KBM-7 (cell line): ENCODE measurements at places on chromosomes 4 and X.

- no peak for DNase-seq
Observed at GRCh38 chr4:2253160-2254084, 8.5 kb downstream of the MXD4 start.

DNA sequence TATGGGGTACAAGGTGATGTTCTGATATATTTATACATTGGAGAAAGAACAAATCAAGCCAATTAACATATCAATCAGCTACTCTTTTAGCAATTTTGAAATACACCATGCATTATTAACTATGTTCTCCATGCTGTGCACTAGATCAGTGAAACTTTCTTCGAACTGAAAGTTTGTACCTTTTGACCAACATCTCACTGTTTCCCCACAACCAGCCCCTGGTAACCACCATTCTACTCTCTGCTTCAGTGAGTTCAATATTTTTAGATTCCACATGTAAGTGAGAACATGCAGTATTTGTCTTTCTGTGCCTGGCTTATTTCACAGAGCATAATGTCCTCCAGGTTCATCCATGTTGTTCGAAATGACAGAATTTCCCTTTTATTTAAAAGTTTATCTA lies 246.1 kb upstream of the VCX start:
- no peak for DNase-seq

- DNase-seq, result no peak
Observed at GRCh38 chrX:114675365-114675764, 91.5 kb downstream of the HTR2C start.

GRCh38 chrX:124441971-124442590 lies 95.7 kb downstream of the SH2D1A start:
- no peak for DNase-seq

- no peak for DNase-seq
Observed at GRCh38 chr4:150150629-150151062, 72.4 kb downstream of the DCLK2 start.

GRCh38 chr4:124499261-124499660 lies 213.3 kb downstream of the ANKRD50 start:
- DNase-seq, result peak; percentile 2

DNA sequence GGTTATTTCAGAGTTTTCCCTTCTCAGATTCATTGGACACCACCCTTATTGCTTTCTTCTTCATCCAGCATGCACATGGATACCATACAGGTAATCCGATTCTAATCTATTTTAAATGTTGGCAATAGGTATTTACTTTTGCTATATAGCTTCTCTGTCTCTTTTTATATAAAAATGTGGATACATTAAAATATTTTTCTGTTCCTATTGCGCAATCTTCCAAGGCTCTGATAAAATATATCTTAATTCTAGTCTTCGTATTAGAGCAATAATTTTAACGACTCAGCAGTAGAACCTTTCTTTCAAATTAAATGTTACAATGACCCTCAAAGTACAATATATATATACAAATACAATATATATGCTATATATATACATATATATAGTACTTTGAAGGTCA lies 239.8 kb downstream of the DCAF12L2 start:
- no peak for DNase-seq

GRCh38 chr4:76548704-76549103 lies 113.7 kb downstream of the SHROOM3 start:
- no peak for DNase-seq

- DNase-seq, result no peak
Observed at GRCh38 chrX:153878345-153878744, 7.6 kb downstream of the L1CAM start.

DNA sequence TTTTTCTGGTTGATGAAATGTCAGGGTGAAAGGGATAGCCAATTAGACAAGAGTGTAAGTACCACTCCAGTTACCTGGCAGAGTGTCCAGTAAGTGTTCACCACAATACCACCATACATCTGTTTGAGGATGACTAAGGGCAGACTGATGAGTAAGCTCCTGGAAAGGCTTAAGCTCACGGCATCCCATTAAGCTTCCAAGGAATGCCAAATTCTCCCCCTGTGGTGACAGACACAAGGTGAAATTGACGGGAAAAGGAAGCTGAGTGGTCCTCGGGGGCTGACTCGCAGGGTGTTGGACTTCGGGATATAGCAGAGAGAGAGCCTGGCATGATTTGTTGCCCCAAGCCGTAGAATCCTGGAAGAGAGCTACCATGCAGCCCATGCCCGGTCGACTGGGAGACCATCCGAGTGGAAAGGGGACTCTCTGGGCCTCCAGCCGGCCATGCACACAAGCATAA lies 7.6 kb upstream of the BST1 start:
- no peak for DNase-seq

DNA sequence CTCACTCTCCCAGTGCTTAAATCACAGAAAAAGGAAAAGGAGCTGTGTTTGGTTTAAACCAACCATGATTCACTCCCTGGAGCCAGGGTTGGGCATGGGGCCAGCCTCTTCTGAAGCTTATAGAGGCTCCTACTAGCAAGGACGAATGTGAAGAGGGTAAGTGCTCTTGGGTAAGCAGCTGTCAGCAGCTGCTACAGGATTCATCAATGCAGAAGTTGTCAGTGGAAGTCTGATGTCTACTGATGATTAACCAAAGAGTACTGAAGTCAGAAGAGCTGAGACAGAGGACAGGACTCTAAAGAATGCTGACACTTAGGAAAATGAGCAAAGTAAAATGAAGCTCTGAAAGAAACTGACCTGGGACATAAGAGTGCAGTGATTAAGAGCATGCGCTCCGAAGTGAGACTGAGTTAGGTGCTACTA lies 32.7 kb upstream of the JADE1 start:
- no peak for DNase-seq

DNA sequence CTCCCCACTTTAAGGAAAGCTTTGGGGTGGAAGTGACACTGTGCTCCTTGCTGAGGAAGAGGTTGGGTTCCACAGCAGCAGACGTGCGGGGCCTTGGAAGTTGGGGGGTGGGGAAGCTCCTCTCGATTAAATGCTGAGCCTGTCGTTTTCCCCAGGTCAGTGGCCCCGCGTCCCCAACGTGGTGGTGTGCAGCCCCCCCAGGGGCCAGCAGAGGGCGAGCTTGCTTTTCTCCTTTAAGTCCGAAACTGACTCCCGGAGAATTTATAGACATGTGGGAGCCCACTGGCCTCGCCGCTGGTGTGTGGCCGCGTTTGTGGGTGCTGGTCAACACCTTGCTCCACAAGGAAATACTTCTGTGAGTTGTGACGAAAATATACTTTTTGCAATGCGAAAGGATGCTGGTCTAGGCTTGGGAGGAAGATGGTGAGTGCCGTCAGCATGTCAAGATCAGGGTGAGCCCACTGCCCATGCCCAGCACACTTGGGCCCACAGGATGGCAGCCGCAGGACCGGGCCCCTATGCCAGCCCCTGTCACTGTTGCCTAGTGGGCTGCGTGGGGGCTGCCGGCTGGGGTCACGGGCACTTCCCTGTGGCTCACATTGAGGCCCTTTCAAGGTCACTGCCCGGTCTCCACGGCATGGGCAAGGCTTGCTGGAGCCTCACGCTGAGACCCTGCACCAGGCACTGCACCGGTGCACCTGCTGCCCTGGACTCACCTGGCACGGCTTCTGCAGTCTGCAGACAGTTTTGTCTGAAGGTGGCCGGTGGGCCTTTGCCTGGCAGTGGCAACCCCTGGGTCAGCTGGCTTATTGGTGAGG lies 9.4 kb downstream of the UVSSA start:
- DNase-seq, result peak; percentile 67

GRCh38 chr4:48699475-48699874 lies 80.6 kb downstream of the FRYL start:
- DNase-seq, result no peak

DNA sequence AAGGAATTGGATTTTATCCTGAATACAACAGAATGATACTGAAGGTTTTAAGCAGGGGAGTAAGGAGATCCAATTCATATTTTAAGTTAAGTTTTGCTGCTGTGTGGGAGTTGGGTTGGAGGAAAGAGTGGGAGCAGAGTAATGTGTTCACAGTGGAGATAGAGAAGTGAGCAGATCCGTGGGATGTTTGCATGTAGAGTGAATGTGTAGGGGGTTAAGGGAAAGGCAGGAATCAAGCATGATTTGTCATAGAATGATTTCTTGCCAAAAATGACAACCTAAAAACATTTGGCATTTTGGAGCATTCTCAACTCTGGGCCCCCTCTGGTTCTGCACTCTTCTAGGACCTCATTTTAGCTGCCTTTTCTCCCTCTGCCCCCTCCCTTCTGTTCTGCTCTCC lies 76.6 kb downstream of the ARHGAP10 start:
- no peak for DNase-seq

- no peak for DNase-seq
Observed at GRCh38 chr4:116126794-116127193, 958.6 kb downstream of the TRAM1L1 start.

DNA sequence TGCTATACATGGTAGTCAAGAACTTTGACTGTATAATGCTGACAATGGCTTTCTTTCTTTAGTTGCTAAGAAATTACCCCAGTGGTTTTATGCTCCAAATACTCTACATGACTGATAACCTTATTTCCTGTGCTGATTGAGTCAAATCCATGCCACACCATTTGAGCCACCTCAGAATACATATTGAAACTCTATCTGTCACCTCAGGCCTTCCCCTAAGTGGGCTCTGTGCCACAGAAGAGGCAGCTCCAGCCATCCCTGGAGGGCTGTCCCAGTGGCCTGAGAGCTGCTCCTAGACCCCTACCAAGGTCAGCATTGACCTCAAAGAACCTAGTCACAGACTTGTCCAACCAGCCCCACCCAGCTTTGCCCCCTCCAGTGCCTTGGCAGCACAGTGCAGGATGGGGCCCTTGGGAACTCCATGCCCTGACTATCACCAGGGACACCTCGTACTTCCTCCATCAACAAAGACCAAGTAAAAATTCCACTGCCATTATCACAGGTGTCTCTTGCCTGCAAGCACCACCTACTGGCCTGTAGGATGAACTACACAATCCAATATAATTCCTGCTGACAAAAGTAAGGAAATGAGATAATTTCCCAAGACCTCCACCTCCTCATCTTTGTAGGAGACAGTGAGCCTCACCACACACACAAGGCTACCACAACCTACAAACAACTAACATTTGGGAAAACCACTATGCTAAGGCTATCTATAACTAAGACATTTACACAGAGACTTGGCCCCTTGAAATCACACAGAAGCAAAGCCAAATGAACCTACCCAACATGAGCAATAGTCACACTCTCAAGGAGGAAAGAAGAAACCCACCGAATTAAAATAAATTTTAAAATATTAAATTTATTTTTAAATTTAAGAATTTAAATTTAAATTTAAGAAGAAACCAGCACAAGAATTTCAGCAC lies 239.9 kb downstream of the NKX6-1 start:
- peak; percentile 39 for DNase-seq

GRCh38 chr4:90292438-90292837 lies 165.2 kb downstream of the CCSER1 start:
- no peak for DNase-seq

DNA sequence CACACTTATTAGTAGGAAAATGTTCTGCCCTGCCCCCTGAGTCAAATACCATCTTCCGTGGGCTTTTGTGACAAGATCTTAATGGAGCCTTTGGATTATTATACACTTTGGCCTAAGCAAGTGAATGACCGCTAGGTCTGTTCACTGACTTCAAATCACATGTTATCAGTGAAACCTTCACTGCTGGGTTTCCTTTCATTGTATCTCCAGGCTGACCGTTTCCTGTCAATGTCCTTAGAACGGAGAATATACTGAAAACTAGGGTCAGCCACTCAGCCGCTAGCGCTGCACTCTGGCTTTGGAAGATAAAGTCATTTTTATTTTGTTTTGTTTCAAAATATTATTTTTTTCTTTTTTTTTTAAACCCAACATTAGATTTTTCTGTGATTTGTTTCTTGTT lies 107.0 kb upstream of the TLL1 start:
- DNase-seq, result no peak

- DNase-seq, result no peak
Observed at GRCh38 chr4:184768296-184768695, 34.4 kb upstream of the CENPU start.

GRCh38 chr4:53021754-53022512 lies 159.8 kb downstream of the RASL11B start:
- DNase-seq, result no peak

GRCh38 chr4:84708406-84709135 lies 125.6 kb downstream of the CDS1 start:
- DNase-seq, result no peak

DNA sequence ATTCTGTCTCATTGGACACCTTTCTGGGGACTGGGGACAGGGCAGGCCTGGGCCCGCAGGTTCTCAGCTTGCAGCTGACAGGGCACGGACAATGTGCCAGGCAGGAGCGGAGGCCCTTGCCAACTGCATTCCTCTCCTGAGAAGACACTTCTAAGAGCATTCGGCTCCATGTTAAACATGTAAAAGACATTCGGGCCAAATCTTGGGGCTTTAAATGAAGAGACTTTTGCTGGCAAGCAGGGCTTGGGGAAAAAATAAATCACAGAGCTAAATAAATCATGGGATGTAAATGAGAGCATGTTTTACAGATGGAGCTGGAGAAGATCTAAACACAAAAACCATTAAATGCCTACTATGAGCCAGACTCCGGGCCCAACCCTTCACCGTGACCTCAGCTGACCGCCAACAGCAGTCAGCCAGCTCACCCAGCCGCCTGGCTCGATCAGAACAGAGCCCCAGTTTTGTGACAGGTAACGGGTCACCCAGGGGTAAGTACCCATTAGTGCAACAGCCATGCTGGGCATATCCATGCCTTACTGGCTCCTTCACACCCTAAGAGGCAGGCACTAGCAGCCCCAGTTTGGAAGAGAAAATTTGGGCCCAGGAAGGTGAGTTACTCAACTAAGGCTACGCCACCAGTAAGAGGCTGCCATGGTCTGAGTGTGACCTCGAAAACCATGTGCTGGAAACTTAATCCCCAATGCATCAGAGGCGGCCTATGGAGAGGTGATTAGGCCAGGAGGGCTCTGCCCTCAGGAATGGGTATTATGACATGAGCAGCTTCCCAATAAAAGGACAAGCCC lies 14.7 kb downstream of the WDR1 start:
- DNase-seq, result no peak

- DNase-seq, result no peak
Observed at GRCh38 chr4:83646538-83647239, 110.8 kb downstream of the GPAT3 start.

GRCh38 chrX:37993837-37994619 lies 12.3 kb upstream of the SYTL5 start:
- peak; percentile 46 for DNase-seq

- DNase-seq, result no peak
Observed at GRCh38 chr4:76499461-76499860, 64.4 kb downstream of the SHROOM3 start.

DNA sequence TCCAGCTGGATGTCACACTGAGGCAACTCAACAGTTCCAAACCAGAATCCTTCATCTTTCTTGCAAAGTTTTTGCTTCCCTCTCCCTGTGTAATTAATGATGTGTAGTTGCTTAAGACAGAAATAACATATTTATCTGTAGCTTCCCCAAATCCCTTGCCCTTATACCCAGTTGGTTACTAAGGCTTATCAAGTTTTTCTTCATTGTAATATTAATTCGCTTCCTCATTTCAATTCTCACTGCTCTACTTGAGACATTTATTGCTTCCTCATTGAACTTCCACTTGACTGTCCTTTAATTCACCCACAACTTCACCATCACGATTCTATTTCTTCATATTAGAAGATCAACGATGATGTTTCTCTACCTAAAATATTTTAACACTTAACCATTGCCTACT lies 386.6 kb upstream of the CPEB2 start:
- DNase-seq, result peak; percentile 4
